Stimulated activated naive CD8-positive, alpha-beta T cell treated with anti-CD3 and anti-CD28 coated beads, Interleukin-15, amount 100 ng/mL, for 72 hours (primary cell): ENCODE measurements at places on chromosomes 16 and 17.

DNA sequence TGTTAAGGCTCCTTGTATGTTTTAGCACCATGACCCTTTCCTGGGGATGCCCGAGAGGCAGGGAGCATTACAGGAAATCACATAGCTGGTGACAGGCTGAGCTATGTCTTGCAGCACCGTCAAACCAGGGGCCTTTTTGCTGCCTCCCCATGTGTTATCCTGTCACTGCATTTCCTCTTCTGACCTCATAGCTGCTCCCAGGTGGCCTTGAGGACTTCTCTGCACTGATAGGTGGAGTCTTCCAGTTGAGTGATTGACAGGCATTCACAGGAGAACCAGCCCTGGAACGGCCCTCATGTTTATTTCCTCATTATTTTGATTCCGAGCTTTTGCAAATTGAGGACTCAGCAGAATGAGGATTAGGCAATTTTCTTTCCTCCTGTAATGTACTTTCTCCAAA lies 349.6 kb downstream of the HAPSTR1 start:
- DNase-seq = no peak

DNA sequence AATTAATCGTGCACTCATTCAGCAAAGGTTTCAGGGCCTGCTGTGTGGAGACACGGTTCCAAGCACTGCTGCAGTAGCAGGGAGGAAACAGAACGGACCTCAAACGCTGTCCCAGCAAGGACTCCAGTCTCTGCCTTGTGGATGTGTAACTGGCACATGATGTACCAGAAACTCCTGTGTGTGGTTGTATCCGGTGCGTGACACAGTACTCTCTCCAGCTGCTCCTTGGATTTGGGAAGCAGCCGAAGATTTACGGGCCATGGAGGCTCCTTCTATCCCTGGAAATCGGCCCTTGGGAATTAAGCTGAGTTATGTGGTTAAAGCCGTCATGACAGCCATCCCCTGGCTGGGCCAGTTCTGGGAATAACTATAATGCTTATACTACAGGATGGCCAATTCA lies 8.5 kb upstream of the ANKRD11 start:
- no peak for DNase-seq

- DNase-seq = no peak
Measured at GRCh38 chr16:84283314-84284153, 11.1 kb upstream of the WFDC1 start.

DNA sequence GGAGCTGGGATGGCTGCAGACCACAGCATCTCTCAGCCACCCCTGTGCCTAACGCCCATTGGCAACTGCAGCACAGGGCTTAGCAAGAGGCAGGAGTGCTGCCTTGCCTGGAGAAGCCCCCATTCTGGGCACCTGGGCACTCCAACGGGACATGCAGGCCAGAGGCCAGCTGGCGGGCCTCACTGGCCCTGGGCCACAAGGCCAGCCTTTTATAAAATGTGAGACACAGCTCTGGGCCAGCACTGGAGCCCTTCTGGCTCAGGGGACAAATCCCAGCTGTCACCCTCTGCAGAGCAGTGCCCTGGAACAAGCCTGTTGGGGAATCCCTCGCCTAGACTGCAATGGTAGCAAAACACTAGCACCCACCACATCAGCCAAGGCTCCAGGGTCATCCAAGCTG lies 171.8 kb downstream of the WSCD1 start:
- no peak for DNase-seq

- DNase-seq = no peak
Measured at GRCh38 chr17:633133-633532, 81.5 kb downstream of the VPS53 start.
